ENCODE measurements at places on chromosomes 3 and 15.

GRCh38 chr15:69729167-69729748 lies 276.6 kb downstream of the RPLP1 start:
- peak; percentile 68 for DNase-seq

DNA sequence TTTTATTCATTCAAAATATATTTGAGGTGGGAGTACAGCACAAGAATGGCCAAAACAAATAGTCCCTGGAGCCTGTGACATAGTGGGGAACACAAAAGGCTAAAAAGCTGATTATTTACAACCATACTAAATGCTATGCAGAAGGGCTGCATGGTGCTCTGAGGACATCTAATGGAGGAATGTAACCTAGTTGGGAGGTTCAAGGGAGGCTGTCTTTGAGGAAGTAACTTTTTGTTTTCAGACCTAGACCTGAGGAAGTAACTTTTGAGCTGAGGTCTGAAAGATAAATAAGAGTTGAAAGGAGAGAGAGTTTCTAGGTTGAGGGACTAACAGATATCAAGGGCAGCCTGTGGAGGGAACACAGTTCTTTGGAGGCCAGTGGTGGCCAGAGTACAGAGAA lies 34.8 kb upstream of the RASA2 start:
- DNase-seq, result peak; percentile 95

- no peak for DNase-seq
These were observed 158.2 kb downstream of the CHDH start for GRCh38 chr3:53688066-53688465.

DNA sequence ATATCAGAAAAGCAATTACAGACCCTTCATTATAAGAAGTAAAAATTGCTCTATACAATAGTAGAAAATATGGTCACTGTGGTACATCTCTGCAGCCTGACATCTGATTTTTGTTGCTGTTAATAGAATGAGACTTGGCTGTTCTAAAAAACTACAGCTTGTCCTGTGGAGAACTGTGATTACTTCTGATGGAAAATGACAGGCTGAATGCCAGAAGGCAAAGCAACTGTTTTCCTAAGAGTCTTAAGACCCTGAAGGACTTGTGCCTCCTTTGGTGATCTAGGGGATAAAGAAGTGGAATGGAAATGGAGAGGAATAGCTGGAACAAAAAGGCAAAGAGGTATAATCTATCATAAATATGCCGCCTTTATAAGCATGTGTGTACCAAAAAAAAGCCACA lies 314.8 kb downstream of the BCHE start:
- DNase-seq, result no peak
